Trophoblast cell (in vitro differentiated cells and primary cell): ENCODE measurements at places on chromosomes 13 and 19.
A peak's percentile ranks its signal among the peaks of the same experiment; 100 is the strongest.

- no peak for DNase-seq
These were observed 1.1 kb downstream of the NUDT19 start for GRCh38 chr19:32692727-32693061.

DNA sequence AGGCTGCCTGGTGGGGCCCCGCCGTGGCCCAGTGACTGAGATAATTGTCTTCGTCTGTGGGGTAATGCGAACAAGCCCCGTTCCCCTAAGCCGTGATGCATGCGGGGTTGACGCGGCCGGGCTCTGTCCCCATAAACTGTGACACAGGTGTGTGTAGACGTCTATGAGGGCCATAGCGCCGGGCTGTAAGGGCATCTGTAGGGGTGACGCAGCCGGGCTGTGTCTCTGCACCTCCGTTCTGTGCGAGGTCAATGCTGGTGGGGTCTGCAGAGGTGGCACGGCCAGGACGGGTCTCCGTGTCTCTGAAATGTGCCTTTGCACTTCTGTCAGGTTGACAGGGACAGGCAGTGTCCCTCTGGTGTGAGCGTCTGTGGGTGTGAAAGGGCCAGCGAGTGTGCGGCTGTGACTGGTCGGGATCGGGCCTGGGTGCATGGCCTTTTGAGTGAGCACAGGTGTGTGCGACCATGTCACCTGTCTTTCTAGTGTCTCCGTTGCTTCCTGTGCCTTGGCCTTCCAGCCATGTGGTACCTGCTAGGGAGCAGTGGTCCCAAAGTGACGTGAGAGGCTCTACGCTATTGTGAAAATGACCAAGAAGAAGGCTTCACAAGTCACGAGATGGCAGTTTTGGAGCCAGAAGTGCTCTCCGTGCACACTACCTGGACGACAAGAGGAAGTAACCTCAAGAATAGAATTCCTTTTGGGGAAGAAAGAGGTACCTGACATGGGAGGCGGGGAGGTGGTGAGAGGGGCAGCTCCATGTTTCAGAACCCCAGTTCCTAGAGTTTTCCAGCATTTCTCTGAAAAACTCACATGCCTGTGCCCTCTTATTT is 16.4 kb upstream of the ZNF331 start:
- DNase-seq = no peak

GRCh38 chr13:91450913-91451312 is 52.5 kb downstream of the GPC5 start:
- DNase-seq = no peak

DNA sequence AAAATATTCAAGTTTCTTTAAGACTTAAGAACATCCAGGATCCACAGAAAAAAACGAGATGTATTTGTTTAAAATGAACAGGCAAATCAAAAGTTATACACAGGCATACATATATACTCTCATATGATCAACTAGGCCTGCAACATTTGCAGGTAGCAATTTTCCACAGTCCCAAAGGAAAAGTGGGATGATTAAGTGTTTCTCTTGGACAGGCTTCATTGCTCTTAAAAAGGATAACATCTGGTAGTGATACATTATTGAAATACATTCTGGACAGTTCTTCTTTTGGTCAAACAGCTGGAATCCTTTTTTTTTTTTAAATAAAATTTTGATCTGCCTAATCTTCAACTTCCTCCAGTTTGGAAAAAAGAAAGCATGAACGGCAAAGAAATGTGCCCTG is 114.8 kb upstream of the TDRD3 start:
- no peak for DNase-seq

- no peak for DNase-seq
These were observed 5.9 kb downstream of the NOTCH3 start for GRCh38 chr19:15194938-15195337.

DNA sequence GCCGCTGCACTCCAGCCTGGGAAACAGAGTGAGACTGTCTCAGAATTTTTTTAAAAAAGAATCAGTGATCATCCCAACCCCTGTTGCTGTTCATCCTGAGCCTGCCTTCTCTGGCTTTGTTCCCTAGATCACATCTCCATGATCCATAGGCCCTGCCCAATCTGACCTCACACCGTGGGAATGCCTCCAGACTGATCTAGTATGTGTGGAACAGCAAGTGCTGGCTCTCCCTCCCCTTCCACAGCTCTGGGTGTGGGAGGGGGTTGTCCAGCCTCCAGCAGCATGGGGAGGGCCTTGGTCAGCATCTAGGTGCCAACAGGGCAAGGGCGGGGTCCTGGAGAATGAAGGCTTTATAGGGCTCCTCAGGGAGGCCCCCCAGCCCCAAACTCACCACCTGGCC is at the start of gene KLK2:
TSS of gene KLK2 (plus strand) at position 384 of the 400 bp plus-strand sequence. CDS start 35 bp downstream, outside the sequence.
- DNase-seq = no peak

DNA sequence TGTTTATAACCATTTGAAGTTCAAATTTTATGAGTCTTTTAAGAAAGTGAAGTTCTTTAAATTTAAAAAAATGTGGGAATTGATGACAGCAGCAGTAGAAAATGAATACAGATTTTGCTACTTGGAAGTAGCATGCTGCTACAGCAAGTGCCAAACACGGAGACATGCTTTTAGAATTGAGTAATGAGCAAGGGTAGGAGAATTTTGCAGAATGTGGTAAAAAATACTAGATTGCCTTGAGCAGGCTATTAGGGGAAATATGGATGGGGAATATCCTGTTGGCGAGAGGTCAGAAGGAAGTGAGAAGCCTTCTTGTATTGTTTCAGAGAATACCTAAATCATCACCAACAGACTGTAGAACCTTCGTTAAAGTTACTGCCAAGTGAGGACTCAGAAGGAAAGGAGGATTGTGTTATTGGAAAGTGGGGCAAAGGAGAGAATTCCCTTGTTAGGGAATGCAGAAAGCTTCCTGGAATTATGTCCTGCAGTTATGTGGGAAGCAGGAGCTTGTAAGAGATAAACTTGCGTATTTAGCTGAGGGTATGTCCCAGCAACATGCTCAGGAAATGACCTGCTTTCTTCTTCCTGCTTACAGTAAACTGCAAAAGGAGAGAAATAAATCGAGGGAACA is 32.4 kb upstream of the OXGR1 start:
- DNase-seq = peak; percentile 59

DNA sequence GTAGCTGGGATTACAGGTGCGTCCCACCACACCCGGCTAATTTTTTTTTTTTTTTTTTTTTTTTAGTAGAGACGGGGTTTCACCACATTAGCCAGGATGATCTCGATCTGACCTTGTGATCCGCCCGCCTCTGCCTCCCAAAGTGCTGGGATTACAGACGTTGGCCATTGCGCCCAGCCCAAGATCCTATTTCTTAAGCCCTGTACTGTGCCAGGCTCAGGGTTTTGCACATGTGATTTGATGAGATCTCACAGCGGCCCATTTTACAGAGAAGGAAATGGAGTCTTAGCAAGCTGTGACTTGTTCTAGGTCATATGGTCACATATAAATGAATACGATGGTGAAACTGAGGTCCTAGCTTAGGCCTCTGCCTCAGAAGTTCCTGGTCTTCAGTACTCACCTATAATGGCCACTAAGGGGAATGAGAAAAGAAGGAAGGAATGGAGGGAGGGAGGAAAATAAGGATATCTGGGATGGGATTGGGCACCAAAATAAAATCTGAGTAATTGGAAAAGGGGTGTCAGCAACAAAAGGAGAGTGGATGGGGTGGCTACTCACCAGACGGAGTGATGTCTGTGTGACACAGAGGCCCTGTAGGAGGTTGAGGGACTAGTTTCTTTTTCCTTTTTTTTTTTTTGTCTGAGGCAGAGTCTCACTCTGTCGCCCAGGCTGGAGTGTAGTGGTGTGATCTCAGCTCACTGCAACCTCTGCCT is 1.3 kb downstream of the OSCAR start:
- no peak for DNase-seq

DNA sequence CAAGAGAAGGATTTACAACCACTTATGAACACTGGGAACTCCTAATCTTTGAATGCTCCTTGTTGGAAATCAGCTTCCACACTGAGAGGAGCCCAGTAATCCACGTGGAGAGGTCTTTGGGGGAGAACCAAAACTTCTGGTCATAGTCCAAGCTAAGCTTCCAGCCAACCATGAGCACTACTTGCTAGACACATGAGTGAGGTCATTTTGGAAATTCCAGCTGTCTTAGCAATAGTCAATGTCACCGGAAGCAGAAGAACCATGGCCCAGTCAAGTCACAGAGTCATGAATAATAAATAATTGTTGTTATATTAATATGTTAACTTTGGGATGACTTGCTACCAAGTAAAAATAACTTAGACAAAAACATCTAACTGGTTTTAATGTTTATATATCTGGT is 324.9 kb upstream of the SGCG start:
- no peak for DNase-seq

DNA sequence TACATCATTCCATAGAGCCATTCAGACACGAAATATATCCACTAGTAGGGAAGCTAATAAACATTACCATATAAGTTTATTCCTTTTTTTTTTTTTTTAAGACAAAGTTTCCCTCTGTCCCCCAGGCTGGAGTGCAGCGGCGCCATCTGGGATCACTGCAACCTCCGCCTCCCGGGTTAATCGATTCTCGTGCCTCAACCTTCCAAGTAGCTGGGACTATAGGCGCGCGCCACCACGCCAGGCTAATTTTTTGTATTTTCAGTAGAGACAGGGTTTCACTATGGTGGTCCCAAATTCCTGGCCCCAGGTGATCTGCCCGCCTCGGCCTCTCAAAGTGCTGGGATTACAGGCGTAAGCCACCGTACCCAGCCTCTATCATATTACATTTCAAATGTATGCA is 612 bp upstream of the ZNF154 start:
- DNase-seq = no peak

DNA sequence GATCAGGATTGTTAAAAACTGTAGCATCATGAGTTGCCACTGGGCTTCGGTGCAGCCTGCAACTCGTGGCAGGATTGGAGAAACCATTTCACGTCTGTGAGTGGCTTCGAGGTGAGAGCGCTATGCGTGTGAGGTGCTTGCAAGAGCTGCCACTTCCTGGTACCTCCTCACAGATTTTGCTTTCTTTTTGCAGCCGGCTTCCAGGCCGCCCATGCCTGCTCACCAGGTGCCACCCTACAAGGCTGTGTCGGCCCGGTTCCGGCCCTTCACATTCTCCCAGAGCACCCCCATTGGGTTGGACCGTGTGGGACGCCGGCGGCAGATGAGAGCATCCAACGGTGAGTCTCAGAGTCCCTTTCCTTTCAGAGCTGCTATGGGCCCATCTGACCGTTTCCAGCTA is 57.9 kb upstream of the C1QTNF9 start:
- DNase-seq = no peak

- DNase-seq = no peak
These were observed 361.6 kb downstream of the COG6 start for GRCh38 chr13:40016953-40017660.

- DNase-seq = peak; percentile 74
These were observed 7.4 kb downstream of the MED26 start for GRCh38 chr19:16620584-16620983.

DNA sequence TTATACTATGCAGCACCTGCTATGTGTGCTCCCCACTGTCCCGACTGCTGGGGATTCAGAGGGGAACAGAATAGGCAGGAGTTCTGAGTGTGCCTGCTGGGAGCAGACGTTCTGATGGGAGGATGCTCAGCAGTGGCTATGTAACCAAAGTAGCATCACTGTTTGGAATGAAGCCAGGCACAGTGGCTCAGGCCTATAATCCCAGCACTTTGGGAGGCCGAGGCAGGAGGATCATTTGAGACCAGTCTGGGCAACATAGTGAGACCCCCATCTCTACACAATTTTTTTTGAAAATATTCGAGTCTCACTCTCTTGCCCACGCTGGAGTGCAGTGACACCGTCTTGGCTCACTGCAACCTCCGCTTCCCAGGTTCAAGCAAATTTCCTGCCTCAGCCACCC is 6.0 kb downstream of the ATG4D start:
- DNase-seq = no peak

GRCh38 chr19:19464339-19465098 is 50.8 kb downstream of the TSSK6 start:
- DNase-seq = peak; percentile 91

DNA sequence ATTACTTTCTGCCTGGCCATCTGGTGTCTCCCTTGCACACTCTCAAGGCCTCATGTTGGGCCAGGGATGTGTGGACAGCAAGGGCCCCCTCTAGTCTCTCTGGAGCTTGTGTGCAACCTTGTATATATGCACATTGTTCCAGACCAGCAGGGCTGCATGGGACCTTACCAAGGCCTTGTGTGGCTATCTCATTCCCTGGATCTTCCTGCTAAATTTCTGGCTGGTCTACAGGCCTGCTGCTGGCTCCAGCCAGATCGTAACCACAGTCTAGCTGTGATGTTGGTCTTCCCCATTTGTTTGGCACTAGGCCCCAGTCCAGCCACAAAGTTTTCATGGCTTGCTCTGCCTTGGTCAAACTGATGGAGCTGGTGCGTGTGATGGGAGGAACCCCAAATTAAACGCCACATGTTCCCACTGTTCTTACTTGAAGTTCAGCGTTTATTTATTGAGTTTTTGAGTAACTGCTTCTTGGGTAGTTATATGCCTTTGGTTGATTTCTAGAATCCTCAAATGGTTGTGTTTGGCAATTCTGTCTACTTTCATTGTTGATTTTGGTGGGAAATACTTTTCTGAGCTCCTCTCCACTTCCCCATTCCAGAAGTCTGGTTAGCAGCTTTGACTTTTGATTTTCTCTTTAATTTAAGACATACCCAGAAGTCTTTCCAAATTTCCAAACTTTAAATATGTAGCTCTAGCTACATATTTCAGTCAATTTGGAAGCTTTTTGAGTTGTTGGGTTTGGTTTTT is 56.4 kb downstream of the SIPA1L3 start:
- no peak for DNase-seq

DNA sequence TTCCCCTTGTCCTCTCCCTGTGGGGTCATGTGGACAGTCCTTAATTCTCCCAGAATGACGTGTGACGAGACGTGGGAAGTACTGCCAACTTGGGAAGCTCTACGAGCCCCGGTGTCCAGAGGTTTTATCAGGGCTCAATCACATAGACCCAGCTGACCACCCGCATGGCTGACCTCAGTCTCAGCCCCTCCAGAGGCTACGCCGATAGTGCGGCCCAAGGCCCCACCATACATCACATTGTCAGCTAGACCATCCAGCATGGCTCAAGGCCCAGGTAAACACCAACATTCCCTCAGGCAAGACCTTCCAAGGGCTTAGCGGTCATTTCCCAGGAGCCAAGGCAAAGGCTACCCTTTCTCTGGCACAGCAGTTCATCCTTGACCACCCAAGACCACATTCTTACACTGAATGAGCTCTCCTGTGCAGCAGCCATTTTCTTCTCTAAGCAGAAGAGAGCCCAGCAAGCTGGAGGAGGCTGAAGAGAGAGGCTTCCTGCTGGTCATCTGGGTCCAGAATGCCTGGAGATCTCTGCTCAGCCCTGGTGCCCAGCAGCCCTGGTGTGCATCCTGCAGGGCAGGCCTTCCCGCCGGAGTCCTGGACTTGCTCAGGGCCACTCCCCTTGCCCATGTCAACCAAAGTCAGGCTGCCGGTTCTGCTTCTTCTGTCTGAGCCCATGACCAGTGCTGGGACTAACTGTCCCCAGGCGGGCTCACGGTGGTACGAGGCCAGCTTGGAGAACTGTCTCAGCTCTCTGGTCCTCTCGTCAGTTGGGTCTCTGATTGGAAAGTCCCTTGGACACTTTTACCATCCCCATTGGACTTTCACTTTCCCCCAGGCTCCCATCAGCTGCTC is 7.9 kb upstream of the F10 start:
- DNase-seq = no peak

- no peak for DNase-seq
These were observed 3.5 kb upstream of the ZNF577 start for GRCh38 chr19:51891193-51891747.
